ENCODE measurements at places on chromosomes 16 and 17.

DNA sequence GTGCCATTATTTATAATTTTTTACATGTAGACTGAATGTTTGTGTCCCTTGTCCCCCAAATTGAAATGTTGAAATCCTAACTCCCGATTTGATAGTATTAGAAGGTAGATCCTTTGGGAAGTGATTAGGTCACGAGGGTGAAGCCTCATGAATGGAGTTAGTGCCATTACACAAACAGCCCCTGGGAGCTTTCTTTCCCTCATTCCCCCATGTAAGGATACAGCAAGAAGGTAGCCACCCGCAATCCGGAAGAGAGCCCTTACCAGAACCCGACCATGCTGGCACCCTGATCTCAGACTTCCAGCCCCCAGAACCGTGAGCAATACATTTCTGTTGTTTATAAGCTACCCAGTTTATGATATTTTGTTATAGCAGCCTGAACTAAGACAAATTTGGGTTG is 143.2 kb downstream of the NPIPB5 start:
- DNase-seq, result no peak

GRCh38 chr17:79372470-79373238 is 238.2 kb downstream of the RBFOX3 start:
- no peak for DNase-seq

DNA sequence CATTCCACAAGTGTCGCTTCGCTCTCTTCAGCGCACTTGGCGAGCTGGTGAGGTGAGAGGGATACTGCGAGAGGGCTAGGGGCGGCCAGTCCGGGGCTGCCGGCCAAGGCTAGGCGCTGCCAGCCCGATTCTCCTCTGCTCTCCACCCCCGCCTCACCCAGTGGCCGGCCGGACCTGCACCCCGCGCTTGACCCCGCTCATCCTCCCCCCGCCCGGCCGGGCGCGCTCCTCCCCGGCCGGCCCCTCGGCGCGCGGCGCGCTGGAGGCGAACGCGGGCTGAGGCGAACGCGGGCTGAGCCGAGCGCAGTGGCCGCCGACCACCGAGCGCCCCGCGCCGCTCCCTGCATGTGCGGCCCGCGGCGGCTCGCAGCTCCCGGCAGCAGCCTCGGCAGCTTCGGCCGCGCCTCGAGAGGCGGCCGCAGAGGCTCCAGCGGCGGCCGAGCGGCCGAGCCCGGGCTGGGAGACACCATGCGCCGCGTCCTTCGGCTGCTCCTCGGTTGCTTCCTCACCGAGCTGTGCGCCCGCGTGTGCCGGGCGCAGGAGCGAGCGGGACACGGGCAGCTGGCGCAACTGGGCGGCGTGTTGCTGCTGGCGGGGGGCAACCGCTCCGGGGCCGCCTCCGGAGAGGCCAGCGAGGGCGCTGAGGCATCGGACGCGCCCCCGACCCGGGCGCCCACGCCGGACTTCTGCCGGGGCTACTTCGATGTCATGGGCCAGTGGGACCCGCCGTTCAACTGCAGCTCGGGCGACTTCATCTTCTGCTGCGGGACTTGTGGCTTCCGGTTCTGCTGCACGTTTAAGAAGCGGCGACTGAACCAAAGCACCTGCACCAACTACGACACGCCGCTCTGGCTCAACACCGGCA is at the start of gene SHISA9:
Gene SHISA9 (plus strand): TSS at position 2 of the 865 bp plus-strand sequence.
- DNase-seq, result no peak

GRCh38 chr16:2237102-2237482 is 848 bp downstream of the DNASE1L2 start:
- DNase-seq, result no peak

- no peak for DNase-seq
These were observed 48.0 kb upstream of the RBFOX3 start for GRCh38 chr17:79658811-79659207.

DNA sequence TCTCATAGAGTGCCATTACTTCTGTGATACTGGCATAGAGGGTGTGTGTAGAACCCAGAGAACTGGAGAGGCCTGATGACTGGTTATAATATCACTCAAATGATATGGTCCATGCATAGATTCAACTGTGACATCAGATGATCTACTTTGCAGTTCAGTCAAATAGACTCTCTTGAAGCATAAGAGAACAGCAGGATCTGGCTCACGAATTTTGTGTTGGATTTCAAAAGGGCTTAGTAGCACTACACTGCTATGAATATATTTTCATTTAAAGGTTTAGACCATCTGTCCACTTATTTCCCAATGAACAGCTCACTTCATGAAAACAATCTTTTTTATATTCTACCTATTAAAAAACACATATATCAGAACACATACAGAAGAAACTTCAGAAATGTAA is 119.7 kb downstream of the KIF2B start:
- no peak for DNase-seq

DNA sequence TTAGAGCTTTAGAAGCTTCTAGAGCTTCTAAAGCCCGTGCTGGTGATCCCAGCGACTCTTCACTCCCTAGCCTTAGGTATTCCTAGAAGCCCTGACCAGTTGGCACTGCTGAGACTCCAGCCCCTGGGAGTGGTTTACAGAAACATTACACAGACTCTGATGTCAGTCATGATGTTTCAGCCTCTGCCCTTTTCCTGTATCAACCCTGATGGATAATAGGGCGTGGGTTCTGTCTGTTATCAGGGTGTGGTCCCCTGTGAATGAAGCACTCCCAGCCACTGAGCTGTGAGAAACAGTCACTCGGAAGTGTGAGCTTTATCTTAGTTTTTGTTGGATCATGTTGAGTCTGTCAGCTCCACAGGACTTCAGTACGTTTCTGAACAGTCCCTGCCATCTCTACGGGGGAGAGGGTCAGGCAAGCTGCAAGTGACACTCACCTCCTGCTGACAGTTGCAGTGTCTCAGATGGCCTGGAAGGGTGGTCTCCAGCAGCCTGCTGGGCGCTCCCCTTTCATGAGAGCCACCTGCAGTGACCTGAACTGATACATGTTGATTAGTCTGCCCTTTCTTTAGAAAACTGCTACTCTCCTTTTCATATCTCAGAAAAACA is 12.8 kb downstream of the GOSR2 start:
- DNase-seq, result no peak

- no peak for DNase-seq
These were observed 164.3 kb downstream of the ANKFN1 start for GRCh38 chr17:56317351-56318208.

DNA sequence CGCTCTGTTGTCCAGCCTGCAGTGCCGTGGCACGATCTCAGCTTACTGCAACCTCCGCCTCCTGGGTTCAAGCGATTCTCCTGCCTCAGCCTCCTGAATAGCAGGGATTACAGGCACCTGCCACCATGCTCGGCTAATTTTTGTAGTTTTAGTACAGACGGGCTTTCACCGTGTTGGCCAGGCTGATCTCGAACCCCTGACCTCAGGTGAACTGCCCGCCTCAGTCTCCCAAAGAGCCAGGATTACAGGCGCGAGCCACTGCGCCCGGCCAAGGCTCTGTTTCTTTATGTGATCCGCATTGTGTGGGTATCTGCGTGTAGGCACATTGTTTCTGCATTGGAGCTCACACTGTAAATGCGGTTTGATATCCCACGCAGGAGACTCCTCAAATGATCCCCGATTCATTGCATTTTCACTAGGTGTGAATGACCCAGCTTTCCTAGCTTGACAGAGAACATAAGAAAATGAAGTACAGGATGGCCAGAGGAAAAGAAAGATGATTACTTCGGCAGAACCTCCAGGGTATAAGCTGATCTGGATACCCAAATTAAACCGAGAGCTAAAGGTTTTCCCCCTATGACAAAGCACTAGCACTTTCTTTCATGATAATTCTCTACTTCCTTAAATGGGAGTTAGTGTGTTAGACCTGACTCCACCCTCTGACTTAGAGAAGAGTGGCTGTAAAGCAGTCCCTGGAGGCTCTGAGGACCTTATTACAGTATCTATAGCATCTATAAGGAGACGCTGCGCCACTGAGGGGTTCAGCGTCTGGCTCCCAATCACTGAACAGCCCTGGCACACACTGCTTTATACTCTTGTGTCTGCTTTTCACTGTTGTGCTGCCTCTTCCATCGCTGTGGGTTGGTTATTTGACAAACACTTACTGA is 17.3 kb downstream of the COTL1 start:
- DNase-seq, result no peak

GRCh38 chr16:1119766-1120576 is 23.9 kb upstream of the C1QTNF8 start:
- DNase-seq, result no peak

DNA sequence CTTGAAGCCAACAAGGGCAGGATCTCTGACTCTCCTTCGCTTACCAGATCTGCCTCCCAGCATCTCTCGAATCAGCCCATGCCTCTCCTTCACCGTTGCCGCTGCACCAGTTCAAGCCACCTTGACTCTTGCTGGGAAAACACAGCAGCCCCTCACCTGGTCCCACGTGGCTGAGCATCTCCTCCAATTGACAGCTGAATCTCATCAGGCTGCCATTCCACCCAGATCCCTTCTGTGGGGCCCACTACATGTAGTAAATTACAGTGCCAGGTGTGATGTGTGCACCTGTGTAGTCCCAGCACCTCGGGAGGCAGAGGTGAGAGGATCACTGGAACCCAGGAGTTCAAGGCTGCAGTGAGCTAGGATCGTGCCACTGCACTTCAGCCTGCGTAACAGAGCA is 37.8 kb upstream of the C16orf78 start:
- DNase-seq, result no peak

- DNase-seq, result no peak
These were observed 29.3 kb downstream of the GOSR1 start for GRCh38 chr17:30506481-30506880.

DNA sequence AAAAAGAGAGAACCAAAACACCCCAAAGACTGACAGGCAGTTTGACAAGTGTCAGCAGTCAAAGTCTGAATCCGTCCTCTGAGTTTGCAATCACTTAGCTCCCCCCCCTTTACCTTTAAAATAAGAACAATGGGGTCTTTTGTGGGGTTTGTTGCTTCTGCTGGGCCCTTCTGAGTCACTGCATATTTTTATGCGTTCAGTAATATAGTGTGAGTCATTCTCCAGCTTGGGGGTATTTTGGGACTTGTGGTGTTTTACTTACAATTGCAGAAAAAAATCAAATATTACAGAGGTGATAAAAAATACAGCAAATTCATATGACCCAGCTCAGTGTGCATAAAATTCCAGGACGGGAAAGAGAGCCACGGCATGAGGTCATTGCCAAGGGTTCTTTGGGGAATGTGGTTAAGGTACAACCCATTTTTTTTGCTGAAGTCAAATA is 120.1 kb downstream of the CYLD start:
- no peak for DNase-seq

DNA sequence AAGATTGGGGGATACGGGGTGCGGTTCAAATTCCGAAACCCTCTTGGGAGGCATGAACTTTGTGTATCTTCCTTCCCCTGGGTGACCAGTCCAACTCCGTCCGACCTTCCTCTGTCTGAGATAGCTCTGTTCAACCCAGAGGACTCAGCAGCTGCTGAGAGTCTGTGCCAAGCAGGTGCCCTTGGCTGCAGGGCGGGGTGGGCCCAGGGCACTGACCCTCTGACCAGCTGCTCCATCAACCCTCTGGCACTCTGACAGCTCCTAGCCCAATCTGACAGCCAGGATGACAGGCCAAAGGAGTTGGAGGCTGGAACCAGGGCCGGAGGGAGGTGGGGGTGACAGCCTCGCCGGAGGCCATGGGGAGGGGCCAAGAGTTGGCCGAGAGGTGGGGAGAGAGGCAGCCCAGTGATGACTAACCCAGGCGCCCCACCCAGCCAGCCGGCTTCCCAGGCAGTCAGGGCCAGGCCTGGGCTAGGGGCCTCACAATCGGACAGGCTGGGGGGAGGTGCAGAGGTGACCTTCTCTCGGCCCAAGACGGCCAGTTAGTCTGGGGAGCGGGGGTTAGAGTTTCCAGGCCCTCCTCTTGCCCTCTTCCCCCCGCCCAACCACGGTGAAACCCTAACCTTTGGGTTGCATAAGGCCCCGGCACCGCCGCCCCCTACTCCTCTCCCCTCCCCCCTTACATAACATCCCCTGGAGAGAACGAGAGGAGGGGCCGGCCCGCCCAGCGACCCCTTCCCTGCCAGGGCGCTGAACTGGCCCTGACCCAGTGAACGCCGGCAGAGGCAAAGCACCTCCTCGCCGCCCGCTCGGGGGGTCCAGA is 5.0 kb upstream of the TLCD2 start:
- peak; percentile 76 for DNase-seq

- no peak for DNase-seq
These were observed 427.6 kb downstream of the ZFHX3 start for GRCh38 chr16:72620348-72620747.

- DNase-seq, result no peak
These were observed 526 bp downstream of the CBFB start for GRCh38 chr16:67029254-67030096.

- DNase-seq, result no peak
These were observed 1.4 kb downstream of the PRSS8 start for GRCh38 chr16:31134091-31134571.

DNA sequence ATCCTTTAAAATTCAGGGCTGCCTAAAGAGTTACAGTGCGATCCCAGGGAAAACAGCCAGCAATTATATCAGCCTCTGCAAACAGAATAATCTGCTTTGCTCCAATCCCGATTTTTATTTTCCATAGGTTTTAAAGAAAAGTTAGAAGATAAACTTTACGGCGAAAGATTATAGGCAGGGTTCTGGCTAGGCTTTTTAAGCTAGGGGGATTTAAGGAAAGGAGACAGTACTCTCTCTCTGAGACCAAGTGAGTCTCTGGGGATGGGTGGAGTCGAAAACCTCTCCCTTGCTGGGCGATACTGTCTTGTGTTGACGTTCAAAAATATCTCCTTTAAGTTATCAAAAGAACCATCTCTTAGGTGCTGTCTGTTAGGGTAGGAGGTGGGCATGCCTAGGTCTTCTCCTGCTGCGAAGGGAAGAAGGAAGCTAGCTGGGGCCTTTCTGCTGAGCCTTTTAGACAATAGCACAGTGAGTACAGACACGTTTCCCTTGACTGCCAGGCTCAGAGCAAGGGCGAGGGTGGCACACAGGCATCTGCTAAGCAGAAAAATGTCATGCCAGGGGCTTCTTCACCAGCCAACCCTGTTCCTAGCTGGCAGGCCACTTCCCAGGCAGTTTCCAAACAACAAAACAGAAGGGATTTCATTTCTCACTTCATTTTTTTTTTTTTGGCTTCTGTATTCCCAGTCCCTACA is 167.9 kb upstream of the MAF start:
- no peak for DNase-seq

DNA sequence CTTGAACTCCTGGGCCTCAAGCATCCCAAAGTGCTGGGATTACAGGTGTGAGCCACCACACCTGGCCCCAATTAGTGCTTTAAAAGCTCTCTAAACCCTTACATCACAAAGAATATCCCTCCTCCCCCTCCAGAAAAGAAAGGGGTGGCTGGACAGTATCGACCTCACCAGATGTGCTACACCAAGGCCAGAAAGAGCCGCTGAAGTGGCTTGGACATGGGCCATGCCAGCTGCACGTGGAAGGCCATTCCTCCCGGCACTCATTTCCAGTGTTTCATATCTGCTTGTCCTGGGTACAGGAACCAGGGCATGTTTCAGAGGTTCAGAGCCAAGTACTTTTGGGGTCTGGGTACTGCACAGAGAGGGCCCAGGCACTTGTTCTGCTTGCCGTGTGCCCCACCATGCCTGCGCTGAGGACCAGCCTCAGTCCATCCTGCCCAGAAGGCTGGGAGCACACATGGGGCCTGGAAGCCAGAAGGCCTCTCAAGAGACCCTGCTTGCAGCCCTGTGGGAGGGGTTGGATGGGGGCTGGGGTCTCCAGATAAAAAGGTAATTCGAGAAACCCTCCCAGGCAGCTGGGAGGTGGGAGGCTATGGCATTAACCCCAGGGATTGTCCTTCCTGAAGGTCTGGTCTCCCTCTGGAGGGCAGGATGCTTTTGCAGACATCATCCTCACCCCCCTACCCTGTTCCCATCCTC is 3.5 kb upstream of the SRRM2 start:
- no peak for DNase-seq
